Daoy (cell line): ENCODE measurements at places on chromosomes 5 and 9. TPM values are rescaled to one million over a fixed set of nuclear protein-coding genes. Genes with fewer than 3 reads are reported as not detected.

Gene CDH12
- total RNA-seq, result 0.06 TPM in 1 of 2 replicates, not detected in the other

Gene TMEM174
- total RNA-seq, result not detected in 2 replicates

DNA sequence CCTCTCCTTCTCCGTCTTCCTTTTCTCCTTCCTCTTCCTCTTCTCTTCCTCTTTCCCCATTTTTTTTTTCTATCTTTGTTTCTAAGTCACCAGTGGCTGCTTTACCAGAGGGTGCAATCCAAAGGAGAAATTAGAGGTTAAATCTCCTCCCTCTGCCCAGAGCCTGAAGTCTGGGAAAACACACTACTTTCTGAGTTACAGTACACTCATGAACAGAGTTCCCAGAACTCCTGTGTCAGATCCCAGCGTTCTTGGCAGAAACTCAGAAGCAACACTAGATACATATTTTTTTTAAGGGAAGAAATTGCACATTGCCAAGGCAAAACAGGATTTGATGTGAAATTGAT is 189.0 kb downstream of the SNCAIP start:
- no peak for DNase-seq

- DNase-seq, result no peak
Measured at GRCh38 chr5:78567617-78568016, 81.0 kb downstream of the LHFPL2 start.
